Stimulated activated CD4-positive, alpha-beta T cell treated with anti-CD3 and anti-CD28 coated beads, TNF-alpha, amount 100 ng/mL, for 4 hours (primary cell): ENCODE measurements at places on chromosomes 12 and 14.

GRCh38 chr14:20400589-20400964 lies 12.7 kb downstream of the TEP1 start:
- DNase-seq, result no peak

DNA sequence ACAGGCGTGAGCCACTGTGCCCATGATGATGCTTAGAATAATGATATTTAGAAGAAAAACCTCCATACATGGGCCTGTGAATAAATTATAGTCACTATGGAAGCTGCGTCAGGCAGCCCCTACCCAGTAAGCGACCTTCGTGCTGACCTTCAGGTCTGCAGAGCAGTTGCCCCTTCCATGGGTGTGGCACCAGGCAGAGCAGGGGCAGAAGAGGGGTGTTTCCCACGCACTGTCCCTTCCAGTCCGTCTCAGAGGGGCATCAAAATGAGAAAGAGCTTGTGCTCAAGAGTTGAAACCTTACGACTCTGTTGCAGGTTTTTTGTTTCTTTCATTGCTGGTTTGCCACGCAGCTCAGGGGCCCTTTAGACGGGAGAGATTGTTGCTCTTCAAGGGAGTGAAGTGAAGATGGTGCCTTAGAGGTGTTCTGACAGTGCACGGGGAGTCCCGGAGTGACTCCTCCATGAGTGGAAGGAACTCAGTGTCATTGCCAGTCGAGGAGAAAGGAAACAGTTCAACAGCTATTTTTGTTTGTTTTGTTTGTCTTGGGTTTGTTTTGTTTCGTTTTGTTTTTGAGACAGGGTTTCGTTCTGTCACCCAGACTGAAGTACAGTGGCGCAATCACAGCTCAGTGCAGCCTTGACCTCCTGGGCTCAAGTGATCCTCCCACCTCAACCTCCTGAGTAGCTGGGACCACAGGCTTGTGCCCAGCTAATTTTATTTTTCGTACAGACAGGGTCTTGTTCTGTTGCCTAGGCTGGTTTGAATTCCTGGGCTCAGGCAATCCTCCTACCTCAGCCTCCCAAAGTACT lies 13.9 kb downstream of the CKB start:
- DNase-seq, result no peak

- no peak for DNase-seq
Measured at GRCh38 chr12:11729008-11729407, 79.5 kb downstream of the ETV6 start.

DNA sequence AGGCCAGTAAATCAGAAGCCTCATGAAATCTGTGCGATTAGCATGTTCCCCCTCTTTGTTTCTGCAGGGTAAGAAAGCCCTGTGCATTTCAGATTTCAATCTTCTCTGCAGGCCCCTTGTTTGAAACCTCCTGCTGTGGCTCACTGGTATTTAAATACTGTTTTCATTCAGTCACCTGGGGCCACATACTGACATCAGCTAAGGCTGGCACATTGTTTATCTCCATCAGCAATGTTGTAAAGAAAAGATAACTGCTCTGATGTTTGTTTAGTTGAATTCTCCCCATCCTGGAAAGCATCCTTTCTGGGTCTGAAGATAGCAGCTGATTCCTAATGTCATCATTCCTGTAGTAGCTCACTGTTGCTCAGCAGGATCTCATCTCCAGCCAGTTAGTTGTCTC lies 554.9 kb downstream of the NRXN3 start:
- DNase-seq, result no peak

DNA sequence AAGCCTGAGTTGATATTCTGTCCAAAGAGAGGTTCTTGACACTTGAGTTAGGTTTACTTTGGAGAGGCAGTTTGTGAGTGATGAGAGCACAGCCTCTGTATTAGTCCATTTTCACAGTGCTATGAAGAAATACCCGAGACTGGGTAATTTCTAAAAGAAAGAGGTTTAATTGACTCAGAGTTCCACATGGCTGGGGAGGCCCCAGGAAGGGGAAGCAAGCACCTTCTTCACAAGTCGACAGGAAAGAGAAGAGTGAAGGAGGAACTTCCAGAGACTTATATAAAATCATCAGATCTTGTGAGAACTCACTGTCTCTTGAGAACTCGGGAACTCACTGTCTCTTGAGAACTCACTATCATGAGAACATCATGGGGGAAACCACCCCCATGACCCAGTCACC lies 5.4 kb downstream of the ZC3H14 start:
- DNase-seq, result no peak

DNA sequence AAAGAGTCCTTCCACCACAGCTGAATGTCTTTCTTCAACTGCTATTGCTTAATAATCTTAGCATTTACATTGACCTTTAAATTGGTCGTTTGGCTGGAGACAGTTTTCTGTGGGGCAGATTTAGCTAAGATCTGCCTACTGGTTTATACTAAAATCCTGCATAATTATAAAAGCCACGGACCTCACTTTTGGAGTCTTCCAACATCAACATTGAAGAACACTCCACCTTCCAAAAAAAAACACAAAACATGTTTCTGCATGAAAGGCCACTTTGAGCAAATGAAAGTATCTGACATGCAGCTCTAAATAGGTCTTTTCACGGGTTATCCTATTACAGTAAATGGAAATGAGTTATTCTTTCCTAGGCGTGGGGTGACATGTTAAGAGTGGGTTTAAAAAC lies 57.0 kb upstream of the KRR1 start:
- no peak for DNase-seq

DNA sequence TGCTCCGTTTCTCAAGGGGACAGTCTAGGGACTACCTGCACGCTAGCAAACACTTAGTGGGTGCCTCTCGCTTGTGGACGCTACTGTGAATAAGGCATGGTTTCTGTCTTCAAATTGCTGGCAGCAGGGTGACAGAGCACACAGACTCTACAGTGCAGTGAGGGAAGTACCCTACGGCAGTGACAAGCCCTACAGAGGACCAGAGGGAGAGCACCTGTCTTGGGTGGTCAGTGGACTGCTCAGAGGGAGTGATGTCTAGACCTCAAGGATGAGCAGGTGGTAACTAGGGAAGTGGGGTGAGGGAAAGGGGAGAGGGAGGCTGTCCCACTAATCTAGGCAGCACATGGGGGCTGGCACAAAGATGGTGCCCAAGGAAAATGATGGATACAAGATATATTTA lies 160.5 kb downstream of the RBM19 start:
- no peak for DNase-seq

GRCh38 chr14:61549425-61549824 lies 145.9 kb upstream of the HIF1A start:
- no peak for DNase-seq
